ENCODE measurements at places on chromosomes 4 and X.

- DNase-seq: no peak
These were observed 9.0 kb downstream of the TNIP2 start for GRCh38 chr4:2746891-2747695.

DNA sequence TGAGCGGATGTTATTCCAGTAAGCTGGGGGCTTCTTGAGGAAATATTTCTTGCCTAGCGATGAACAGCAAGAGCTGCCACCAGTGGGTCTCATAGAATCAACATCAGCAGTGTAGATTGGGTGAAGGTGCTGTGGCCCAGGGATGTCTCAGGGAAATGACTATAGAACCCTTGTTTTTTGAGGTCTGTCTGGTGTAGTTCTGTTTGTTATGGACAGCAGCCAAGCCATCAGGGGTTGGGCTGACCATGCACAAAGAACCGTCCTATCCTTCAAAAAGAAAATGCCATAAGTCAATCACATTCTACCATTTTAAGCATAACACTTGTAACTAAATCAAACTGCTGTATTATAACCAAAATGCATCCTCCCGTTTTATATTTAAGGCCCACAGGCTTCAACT is 17.3 kb upstream of the C1GALT1C1 start:
- no peak for DNase-seq

DNA sequence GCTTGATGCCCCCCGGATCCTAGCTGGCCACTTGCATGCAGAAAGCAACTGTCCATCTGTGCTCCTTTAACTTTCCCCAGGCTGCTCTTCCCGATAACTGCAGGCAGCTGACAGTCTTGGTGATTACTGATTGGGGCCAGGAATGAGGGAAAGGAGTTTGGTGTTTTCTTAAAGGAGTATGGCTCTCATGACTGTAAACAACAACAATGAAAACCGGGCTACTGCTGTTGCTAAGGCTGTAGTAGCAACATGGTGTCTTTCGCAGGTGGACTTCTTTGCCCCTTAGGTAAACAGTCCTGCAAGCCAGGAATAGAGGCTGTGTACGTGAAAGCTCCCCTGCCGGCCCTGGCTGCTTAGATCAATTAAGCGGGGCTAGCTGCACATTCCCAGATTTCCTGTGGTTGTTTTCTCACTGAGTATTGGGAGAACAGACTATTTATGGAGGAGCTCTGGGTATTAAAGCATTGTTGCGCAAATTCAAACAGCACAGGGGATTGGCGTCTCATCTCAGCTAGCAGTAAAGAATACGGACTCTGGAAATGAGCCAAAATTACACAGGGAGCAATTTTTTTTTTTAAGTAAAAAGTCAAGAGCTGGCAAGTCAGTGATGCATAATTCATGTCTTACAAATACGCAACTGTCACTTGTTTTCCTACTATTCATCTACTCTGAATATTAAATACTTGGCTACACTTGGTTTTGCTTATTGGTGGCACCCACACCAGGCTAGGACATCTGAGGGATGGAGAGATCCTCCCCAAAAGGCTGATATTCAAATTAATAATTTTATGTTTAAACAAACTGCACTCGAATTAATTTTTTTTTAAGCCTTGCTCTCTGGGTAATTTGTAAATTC is 61.6 kb upstream of the NAP1L5 start:
- DNase-seq: no peak

- no peak for DNase-seq
These were observed 10.4 kb upstream of the HSPA4L start for GRCh38 chr4:127771535-127772275.

- no peak for DNase-seq
These were observed 477 bp downstream of the KLHL13 start for GRCh38 chrX:118115953-118116712.

- no peak for DNase-seq
These were observed 283.0 kb upstream of the GPC4 start for GRCh38 chrX:133698298-133698697.

DNA sequence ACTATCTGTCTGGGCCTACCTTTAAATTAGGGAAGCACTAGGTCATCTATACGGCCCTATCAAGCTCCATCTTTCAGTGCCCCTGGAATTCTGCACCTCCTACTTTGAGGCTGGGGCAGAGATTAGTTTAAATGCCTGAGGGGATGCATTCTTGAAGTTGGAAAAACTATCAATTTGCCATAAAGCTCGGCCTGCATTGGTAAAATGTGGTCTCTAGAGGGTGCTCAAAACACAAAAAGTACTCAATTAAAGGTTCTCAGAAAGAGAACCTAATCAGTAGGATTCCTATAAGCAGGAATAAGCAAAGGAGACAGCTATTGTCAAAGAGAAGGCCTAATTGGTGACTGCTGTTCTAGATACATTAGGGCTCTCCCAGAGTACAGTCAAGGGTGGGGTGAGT is 111.7 kb downstream of the AMER1 start:
- no peak for DNase-seq

DNA sequence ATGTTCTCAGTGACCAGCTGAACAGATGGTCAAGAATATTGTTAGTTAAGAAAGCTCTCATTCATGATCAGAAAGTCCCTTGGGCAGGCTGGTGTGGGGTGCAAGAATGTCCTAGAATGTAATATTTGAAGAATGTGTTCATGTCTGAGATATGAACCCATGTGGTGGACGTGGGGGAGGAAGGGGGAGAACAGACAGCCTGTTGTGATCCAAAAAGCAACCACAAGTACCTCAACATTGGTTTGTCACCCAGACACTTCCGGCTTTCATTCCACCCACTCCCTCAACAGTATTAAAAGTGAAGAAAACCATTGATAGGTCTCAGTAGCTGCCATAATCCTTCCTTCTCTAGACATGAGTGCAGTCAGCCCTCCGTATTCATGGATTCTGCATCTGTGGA is 82.2 kb downstream of the MAML3 start:
- peak; percentile 70 for DNase-seq

DNA sequence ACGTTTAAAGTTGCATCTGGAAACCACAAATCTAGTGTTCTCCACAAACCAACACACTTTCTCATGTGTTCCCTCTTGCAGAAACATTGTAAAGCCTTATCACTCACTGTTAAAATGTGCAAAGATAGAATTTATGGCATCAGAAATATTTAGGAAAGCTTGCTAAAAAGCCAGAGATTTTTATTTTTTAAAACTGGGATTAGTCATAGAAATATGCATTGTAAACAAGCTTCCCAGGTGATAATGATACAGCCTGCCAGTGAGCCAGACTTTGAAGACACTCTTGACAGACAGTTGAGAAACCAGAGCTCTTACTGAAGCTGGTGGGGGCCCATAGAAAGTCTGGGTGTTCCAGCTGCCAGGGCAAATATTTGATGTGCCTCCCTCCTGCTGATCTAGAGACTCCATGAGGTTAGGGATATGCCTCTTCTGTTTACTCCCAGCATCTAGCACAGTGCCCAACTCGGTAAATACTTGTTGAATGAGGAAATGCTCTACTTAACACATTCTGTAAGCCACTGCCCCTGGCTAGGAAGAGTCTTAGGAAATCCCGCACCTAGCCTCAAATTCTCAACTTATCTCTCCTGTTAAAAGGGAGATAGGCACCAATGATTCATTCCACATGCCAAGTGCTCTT is 179.0 kb upstream of the RASGEF1B start:
- no peak for DNase-seq

GRCh38 chr4:41660352-41660751 is 88.2 kb downstream of the PHOX2B start:
- no peak for DNase-seq

- DNase-seq: no peak
These were observed 303.5 kb downstream of the SPRY1 start for GRCh38 chr4:123699880-123700771.

- DNase-seq: no peak
These were observed 71.1 kb downstream of the BMPR1B start for GRCh38 chr4:94828882-94829281.

GRCh38 chrX:13330446-13330845 is 10.6 kb upstream of the ATXN3L start:
- no peak for DNase-seq

Measured in suppressor macrophage treated with lipopolysaccharide for 1 hour (primary cell).